ENCODE measurements at places on chromosomes 11 and 22.

DNA sequence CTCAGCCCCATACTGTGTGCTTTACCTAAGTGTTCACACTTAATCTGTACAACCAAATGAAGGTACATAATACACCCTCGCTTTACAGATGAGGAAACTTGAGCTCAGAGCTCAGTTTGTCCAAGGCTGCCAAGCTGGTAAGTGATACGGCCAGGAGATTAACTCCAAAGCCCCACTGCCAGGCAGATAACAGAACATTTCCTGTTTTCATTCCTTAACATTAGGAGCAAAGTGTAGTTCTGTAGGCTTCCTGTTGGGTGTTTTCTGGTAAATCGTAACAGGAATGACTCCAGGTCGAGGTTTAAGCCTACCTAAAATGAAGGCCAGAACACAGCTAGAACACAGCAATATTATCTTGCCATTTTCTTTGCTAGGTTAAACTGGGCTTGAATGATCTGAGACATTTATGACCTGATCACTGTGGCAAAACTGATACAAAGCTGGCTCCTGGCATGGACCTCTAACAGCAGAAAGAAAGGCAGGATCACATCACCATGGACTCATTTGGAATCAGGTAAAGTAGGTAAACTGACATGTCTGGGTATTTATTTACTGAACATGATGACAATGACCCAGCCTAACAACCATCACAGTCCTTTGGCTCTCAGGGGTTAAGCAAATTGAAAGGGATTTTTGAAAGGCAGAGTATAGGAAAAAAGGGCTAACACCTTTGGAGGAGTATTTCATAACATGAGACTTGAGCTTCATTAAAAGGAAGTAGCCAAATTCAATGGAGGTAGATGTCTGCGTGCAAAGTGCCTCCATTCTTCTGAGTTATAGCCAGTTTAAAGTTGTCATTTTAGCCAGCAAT is 3.9 kb upstream of the NUP50 start:
- no peak for DNase-seq

GRCh38 chr11:67320691-67321090 is 17.4 kb downstream of the SSH3 start:
- no peak for DNase-seq

DNA sequence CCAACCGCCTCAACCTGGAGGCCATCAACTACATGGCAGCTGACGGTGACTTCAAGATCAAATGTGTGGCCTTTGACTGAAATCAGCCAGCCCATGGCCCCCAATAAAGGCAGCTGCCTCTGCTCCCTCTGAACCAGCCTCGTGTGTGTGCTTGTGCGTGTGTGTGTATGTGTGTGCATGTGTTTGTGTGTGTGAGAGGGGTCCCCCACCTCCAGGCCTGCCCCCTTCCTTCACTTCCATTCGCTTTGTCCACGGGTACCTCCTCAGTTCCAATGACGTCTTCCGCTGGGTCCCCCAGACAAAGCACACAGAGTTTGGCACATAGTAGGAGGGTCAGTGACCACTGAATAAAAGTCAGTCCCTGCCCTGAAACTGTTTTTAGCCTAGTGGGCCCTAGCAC is 4.2 kb downstream of the LGALS1 start:
- DNase-seq: no peak

GRCh38 chr22:38132136-38132535 is 21.7 kb upstream of the BAIAP2L2 start:
- no peak for DNase-seq

DNA sequence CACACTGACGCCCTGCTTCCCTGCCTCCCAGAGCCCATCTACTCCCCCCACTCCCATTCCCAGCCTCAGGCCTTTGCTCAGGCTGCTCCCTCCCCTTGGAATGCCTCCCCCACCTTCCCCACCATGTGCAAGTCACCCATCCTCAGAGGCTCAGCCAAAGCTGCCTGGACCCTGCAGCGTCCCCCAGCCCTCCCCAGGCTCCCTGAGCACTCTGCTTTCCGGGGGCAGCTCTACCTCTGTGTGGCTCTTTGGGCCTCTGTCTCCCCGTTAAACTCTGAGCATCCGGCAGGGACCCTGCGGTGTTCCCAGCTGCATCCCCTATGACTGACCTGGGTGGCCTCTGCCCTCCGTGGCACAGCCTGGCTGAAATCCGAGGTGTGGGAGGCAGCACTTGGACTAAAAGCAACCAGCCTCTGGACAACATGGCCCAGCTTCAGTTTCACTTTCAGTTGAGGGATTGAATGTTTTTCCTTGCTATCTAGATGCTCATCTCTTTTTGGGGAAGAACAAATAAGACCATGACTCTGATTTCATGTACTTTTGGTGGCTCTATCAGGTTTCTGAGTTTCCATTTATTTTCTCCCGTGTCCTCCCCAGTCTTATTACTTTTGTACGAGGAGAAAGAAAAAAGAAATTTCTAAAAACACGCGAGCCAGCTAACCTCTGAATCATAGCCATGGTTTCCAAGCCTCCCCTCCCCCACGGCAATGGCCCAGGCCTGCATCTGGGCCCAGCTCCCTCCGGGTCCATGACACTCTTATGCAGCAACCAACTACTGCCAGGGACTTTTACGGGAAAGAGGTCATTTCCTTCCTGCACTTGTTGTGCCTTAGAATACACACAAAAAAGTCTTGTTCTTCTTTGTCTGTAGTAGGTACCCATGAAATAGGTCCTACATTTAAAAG is 3.8 kb downstream of the APOL3 start:
- DNase-seq: peak; percentile 47

- no peak for DNase-seq
These were observed 13.9 kb downstream of the TEF start for GRCh38 chr22:41395531-41396240.

GRCh38 chr11:45398325-45398724 is 112.2 kb upstream of the SYT13 start:
- no peak for DNase-seq

DNA sequence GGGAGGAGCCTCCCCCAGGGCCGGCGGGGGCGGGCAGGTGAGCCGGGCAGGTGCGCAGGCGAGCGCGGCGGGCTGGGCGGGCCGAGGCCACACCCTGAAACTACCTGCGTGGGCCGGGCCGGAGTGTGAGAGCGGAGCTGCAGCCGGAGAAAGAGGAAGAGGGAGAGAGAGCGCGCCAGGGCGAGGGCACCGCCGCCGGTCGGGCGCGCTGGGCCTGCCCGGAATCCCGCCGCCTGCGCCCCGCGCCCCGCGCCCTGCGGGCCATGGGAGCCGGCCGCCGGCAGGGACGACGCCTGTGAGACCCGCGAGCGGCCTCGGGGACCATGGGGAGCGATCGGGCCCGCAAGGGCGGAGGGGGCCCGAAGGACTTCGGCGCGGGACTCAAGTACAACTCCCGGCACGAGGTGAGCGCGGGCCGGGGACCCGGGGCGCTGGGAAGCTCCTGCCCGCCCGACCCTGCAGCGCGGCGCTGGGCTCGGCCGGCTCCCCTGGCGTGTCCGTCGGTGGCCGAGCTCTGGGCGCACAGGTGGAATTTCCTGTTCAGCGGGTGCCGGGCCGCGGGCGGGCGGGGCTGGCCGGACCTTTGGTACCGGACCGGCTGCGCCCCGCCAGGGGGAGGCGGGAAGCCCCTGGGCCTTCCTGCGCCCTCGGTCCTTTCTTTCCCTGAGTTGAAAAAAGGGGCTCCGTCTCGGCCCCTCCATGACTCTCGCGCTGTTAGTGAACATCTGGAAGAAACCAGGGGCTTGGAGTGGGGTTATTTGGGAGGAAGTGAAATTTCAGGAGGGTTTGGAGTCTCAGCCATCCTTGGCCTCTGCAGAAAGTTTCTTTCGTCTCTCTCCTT is at the start of gene ST14:
ST14 (plus strand) TSS at position 126 of the 841 bp plus-strand sequence; CDS start at position 324, 198 bp downstream.
- DNase-seq: no peak

DNA sequence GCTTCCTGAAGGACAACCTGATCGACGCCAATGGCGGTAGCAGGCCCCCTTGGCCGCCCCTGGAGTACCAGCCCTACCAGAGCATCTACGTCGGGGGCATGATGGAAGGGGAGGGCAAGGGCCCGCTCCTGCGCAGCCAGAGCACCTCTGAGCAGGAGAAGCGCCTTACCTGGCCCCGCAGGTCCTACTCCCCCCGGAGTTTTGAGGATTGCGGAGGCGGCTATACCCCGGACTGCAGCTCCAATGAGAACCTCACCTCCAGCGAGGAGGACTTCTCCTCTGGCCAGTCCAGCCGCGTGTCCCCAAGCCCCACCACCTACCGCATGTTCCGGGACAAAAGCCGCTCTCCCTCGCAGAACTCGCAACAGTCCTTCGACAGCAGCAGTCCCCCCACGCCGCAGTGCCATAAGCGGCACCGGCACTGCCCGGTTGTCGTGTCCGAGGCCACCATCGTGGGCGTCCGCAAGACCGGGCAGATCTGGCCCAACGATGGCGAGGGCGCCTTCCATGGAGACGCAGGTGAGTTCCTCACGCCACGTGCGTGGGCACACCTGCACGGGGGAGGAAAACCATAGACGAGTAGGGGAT is 1.5 kb downstream of the BCR start:
- DNase-seq: peak; percentile 37

DNA sequence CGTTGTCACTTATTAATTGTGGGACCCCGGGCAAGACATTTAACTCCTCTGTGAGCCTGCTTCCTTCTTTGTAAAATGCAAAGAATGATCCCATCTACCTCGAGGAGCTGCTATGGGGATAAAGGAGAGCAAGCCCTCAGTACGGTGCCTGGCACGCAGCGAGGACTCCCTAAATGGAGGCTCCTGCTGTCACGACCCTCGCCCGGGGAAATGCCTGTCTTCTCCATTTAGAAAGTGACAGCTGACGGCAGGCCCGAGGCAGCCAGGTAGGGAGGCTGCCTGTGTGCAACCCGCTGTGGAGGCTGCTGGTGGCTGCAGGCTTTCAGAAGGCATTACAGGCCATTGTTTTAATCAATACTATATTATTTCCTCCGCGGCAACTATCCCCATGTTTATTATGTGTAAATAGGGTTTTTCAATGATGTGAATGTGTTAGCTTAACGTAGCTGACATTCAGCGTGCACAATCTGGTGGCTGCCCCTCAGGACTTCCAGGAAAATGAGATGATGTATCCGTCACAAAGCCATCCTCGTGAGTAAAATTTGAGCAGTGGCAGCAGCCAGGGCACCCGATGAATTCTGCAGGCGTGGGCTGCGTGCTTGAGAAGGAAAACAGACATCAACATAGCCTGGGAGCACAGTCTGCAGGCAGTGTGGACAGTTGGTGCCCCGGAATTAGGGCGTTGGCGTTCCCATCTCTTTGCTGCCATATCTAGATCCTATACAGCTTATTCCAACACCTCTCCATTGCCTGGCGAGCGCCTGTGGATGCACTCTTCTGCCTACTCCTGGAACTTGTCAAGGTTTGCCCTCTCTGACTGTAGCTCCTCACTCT is 228.3 kb downstream of the ST3GAL4 start:
- no peak for DNase-seq

DNA sequence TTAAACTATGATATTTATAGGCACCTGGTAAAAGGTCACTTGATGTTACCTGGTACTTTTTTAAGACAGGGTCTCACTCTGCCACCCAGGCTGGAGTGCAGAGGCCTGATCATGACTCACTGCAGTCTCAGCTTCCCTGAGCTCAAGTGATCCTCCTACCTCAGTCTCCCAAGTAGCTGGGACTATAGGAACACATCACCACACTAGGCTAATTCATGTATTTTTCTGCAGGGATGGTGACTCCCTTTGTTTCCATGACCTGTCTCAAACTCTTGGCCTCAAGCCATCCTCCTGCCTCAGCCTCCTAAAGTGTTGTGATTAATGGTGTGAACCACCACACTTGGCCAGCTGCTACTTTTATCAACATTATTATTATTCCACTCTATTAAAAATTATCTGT is 47.6 kb downstream of the OR4C45 start:
- DNase-seq: no peak

DNA sequence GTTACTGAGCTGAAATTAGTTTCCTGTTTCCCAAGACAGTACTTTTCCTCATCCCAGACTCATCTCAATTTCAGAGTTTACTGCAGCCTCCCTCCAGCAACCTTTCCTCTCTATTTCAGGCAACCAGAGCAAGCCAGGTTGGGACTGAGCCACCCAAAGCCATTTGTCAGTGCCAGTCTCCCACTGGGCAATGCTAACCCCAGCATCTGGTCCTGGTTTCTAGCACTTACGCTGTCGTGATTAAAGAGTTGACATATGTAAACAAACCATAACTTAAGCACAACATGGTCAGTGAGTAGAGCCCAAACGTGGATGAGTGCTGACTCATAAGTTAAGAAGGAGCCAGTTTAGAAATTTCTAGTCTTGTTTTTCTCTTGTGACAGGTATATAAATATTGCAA is 119.6 kb upstream of the BLID start:
- no peak for DNase-seq

DNA sequence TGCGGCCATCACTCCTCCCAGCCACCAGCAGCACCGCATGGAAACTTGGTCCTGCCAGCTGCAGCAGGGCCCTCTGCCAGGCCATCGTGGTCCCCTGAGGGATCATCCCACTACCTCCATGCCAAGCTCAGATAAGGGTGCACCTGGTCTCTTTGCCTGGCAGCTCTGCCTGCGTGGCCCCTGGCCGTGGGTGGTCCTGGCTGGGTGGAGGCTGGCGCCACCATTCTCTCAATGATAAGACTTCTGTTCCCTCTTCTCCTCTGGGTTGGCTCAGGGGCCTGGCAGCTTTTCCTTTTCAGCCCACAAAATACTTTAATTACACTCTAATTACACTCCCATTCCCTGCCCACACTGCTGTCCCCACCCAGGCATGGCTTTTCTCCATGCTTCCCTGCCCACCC is 26.8 kb upstream of the TSKU start:
- no peak for DNase-seq

DNA sequence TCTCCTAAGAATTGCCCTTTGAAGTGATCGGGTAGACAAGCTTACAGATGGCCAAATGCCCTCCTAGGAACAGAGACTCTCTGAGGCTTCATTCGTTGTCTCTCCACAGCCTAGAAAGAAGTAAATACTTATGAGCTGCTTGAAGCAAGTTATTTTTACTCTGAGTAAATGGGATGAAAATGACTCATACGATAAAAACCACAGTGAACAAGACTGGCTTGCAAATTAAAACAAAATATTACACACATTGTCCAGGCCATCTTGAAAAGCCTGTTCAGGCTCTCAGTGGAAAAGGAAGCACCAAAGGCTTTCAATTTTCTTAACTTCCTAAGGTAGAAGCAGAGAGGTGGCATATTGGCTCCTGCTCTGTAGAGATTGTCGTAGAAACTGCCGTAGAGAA is 294.2 kb downstream of the NELL1 start:
- DNase-seq: no peak

GRCh38 chr22:22934543-22935055 is 47.0 kb downstream of the IGLL5 start:
- peak; percentile 73 for DNase-seq

DNA sequence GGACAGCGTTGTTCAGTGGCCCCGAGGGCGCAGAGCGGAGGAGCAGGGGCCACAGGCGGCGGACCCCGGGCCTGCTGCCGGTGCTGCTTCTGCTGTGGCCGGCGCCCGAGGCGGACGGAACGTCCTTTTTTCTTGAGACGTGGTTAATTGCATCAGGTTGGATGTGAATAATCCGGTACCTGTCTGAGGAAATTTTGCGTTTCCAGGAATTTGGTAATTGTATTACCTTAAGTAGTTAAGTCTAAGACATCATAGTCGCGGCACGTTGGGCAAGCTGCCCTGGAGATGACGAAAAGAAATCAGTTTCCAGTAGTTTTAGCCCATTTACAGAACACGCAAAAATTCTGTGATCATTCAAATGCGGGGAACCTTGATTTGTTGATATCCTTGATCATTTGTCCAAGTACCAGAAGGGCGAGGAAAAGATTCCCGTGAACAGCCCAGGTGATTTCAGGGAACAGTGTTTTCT is 789 bp downstream of the SPECC1L start:
- DNase-seq: no peak
